ENCODE measurements at places on chromosomes 12 and 14. TPM values are rescaled to one million over a fixed set of nuclear protein-coding genes. Genes with fewer than 3 reads are reported as not detected.

GRCh38 chr14:100693877-100694578 lies 32.7 kb upstream of the DLK1 start:
- H3K27me3 ChIP-seq, result no peaks in the 10 kb centered on the region
- no peaks in the 10 kb centered on the region for H3K36me3 ChIP-seq
- no peak overlapping the region for H3K4me3 ChIP-seq

DNA sequence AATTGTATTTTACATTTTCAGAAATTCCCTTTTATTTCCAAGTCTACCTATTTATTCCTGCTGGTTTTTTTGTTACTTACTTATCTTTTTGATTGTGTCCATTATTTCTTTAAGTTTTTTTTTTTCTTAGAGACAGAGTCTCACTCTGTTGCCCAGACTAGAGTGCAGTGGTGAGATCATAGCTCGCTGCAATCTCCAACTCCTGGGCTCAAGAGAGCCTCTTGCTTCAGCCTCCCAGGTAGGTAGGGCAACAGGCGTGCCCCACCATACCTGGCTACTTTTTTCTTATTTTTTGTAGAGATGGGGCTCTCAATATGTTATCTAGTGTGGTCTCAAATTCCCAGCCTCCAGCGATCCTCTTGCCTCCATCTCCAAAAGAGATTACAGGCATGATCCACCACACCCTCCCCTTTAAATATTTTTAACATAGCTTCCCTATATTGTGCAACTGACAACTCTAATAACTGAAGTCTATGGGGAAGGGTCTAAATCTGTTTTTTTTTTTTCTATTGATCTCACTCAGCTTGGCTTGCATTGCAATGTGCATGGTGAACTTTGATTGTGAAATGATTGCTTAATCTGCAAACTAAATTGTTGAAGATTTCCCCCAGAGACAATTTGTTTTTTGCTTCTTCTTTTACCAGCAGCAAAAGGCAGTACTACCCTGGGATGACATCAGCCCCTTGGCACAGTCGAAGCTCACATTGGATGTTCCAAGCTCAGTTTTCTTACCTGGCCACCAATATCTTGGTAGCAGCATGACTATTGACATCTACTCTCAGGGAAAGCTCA lies 25.7 kb upstream of the COCH start:
- H3K4me3 ChIP-seq, result no peak overlapping the region
- no peak overlapping the region for H3K27ac ChIP-seq
- no peaks in the 10 kb centered on the region for H3K36me3 ChIP-seq
- no peaks in the 10 kb centered on the region for H3K4me1 ChIP-seq
- no peak for DNase-seq
- H3K27me3 ChIP-seq, result no peaks in the 10 kb centered on the region

DNA sequence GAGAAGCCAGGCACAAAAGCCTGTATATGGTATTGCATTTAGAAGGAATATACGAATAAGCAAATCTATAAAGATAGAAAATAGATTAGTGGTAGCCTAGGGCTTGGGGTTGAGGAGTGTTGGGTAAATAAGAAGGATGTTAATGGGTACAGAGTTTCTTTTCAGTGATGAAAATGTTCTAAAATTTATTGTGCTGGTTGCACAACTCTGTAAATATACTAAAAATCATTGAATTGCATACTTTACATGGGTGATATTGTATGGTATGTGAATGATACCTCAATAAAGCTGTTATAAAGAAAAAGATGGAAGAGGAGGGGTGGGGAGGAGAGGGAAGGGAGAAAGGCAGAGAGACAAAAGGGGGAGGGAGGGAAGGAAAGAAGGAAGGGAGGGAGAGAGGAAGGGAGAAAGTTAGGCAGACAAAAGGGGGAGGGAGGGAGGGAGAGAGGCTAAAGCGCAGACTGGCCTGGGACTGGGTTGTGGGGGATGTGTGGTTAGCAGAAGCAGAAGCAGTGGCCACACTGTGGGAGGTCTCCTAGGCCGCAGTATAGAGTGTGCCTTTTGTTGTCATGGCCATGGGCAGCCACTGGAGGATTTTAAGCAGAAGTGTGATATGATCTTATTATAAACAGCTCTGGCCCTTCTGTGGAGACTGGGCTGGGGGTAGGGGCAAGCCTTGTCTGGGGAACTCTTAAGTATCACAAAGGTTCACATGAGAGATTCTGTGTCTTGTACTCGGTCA lies 73.6 kb upstream of the ELK3 start:
- H3K27ac ChIP-seq, result no peak overlapping the region
- no peaks in the 10 kb centered on the region for H3K27me3 ChIP-seq
- DNase-seq, result no peak
- H3K36me3 ChIP-seq, result no peaks in the 10 kb centered on the region
- no peaks in the 10 kb centered on the region for H3K4me1 ChIP-seq

- H3K36me3 ChIP-seq, result no peaks in the 10 kb centered on the region
- H3K4me3 ChIP-seq, result no peak overlapping the region
- no peaks in the 10 kb centered on the region for H3K27me3 ChIP-seq
- no peak for DNase-seq
- H3K4me1 ChIP-seq, result no peaks in the 10 kb centered on the region
- H3K27ac ChIP-seq, result no peak overlapping the region
Observed at GRCh38 chr12:17134315-17134714, 528.4 kb upstream of the LMO3 start.

DNA sequence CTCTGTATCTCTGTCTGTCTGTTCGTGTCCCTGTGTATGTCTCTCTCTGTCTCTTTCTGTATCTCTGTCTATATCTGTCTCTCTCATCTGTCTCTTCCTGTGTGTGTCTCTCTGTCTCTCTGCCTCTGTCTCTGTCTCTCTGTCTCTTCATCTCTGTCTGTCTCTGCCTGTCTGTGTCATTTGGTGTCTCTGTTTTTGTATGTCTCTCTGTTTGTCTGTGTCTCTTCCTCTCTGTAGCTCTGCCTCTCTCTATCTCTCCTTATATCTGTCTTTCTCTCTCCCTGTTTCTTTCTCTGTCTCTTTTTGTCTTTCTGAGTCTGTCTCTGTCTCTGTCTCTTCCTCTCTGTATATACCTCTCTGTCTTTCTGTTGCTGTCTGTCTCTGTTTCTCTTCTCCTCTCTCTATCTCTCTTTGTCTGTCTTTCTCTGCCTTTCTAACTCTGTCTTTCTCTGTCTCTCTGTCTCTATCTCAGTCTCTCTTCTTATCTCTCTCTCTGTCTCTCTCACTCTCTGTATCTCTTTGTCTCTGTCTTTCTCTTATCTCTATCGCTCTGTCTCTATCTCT lies 50.2 kb downstream of the TMEM121 start:
- H3K36me3 ChIP-seq, result no peaks in the 10 kb centered on the region
- DNase-seq, result no peak
- H3K27ac ChIP-seq, result no peak overlapping the region
- no peaks in the 10 kb centered on the region for H3K27me3 ChIP-seq

DNA sequence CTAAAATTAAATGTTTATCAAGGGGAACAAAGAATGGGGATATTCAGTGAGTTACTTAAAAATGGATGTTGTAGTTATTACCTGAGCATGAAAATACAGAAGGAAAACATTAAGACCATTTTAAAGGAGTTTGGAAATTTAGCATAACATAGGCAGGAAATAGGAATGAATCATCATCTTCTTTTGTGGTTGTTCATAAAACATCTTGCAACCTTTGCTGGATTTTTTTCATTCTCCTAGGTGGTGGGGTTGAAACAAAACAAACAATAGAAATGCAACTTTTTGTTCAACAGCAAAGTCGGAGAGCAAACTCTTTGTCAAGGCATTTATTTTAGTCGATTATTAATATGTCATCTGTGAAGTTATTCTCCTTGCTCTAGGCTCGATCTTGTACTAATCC lies 275.1 kb downstream of the IPO8 start:
- H3K27me3 ChIP-seq, result no peaks in the 10 kb centered on the region
- H3K4me3 ChIP-seq, result no peak overlapping the region
- no peaks in the 10 kb centered on the region for H3K36me3 ChIP-seq

- H3K36me3 ChIP-seq, result no peaks in the 10 kb centered on the region
Observed at GRCh38 chr12:86931714-86932113, 675.5 kb upstream of the MGAT4C start.

- H3K36me3 ChIP-seq, result no peaks in the 10 kb centered on the region
- H3K4me3 ChIP-seq, result no peak overlapping the region
- H3K4me1 ChIP-seq, result no peaks in the 10 kb centered on the region
- H3K27ac ChIP-seq, result no peak overlapping the region
Observed at GRCh38 chr14:93532541-93532940, 101.8 kb downstream of the UNC79 start.

- no peaks in the 10 kb centered on the region for H3K27me3 ChIP-seq
- no peak overlapping the region for H3K4me3 ChIP-seq
- peaks cover 7% of the 10 kb centered on the region for H3K4me1 ChIP-seq
- H3K36me3 ChIP-seq, result no peaks in the 10 kb centered on the region
- no peak for DNase-seq
- H3K27ac ChIP-seq, result no peak overlapping the region
Observed at GRCh38 chr12:2586156-2587038, 208.4 kb upstream of the FKBP4 start.

GRCh38 chr12:25251769-25252168 lies 1.0 kb upstream of the KRAS start:
- H3K4me1 ChIP-seq, result peaks cover 3% of the 10 kb centered on the region
- H3K27ac ChIP-seq, result peak overlapping the region; percentile 96
- DNase-seq, result no peak
- H3K4me3 ChIP-seq, result no peak overlapping the region
- H3K27me3 ChIP-seq, result no peaks in the 10 kb centered on the region
- no peaks in the 10 kb centered on the region for H3K36me3 ChIP-seq

- peak within 1 kb of the TSS; percentile 95 for H3K27ac ChIP-seq
- H3K27me3 ChIP-seq, result no peaks in the 10 kb centered on the region
- peak within 1 kb of the TSS; percentile 81 for H3K4me3 ChIP-seq
Observed at GRCh38 chr12:48788854-48789775, at the start of gene ADCY6. Gene ADCY6 (minus strand): TSS chr12:48789089. CDS start chr12:48783434, 5,655 bp downstream.

- H3K27me3 ChIP-seq, result no peaks in the 10 kb centered on the region
- H3K27ac ChIP-seq, result no peak overlapping the region
- DNase-seq, result no peak
- H3K4me1 ChIP-seq, result no peaks in the 10 kb centered on the region
Observed at GRCh38 chr14:23935158-23935557, 18.4 kb upstream of the DHRS4 start.

DNA sequence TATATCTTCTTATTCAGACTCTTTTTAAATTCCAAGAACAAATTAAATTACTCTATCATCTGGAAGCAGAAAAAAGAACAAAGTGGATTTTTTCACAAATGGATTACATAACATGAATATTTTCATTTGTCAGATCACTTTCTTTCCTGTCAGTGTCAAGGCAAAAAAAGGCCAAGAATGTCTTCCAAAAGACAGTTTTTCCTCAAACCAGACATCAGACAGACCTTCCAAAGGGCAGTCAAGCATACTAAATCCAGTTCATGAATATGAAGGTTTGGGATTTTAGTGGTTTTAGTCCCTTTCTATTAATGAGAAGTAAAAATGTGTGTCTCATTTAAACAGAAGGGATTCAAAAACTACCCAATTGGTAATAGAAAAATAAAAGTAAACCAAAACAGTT lies 336.0 kb downstream of the CEP128 start:
- H3K4me1 ChIP-seq, result no peaks in the 10 kb centered on the region
- H3K4me3 ChIP-seq, result no peak overlapping the region
- H3K27me3 ChIP-seq, result no peaks in the 10 kb centered on the region
- DNase-seq, result no peak
- no peaks in the 10 kb centered on the region for H3K36me3 ChIP-seq
- H3K27ac ChIP-seq, result no peak overlapping the region

GRCh38 chr12:18737819-18738218 lies at the start of the genes CAPZA3 and PLCZ1:
Gene CAPZA3 (plus strand): TSS chr12:18738119. CDS start chr12:18738269, 150 bp downstream.
Gene PLCZ1 (minus strand): TSS chr12:18738012. CDS start chr12:18737371, 641 bp downstream.
- H3K27me3 ChIP-seq, result no peaks in the 10 kb centered on the region
- no peak within 1 kb of the TSS for H3K27ac ChIP-seq
- H3K4me3 ChIP-seq, result no peak within 1 kb of the TSS
- no peaks in the 10 kb centered on the region for H3K4me1 ChIP-seq

- DNase-seq, result no peak
- no peaks in the 10 kb centered on the region for H3K36me3 ChIP-seq
- no peak overlapping the region for H3K4me3 ChIP-seq
- no peaks in the 10 kb centered on the region for H3K4me1 ChIP-seq
- H3K27me3 ChIP-seq, result no peaks in the 10 kb centered on the region
Observed at GRCh38 chr14:92632546-92633273, 115.7 kb downstream of the LGMN start.

DNA sequence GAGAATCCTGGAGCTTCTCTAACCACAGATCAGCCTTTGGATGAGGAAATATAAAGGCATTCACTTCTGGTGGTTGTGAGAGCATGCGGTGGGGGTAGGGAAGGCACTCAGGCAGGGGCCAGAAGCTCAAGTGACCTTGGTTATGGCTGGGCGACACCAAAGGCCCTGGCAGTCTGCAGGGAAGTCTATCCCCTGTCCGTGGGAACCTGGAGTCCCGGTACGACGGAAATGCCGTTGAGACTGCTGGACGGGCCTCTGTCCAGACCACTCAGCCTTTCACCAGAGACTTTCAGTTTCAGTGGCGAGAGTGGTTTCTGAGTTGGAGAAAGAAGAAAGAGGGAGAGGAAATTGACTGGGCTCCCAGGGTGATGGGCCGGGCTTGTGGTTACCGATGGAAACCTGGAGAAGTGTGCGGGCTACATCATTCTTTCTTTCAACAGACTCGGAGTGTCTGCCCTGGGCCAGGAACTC lies 20.9 kb downstream of the ISCA2 start:
- H3K27me3 ChIP-seq, result no peaks in the 10 kb centered on the region
- no peak overlapping the region for H3K4me3 ChIP-seq
- no peaks in the 10 kb centered on the region for H3K36me3 ChIP-seq
- no peaks in the 10 kb centered on the region for H3K4me1 ChIP-seq
- no peak for DNase-seq

GRCh38 chr12:131281016-131281415 lies 327.3 kb downstream of the ADGRD1 start:
- H3K4me1 ChIP-seq, result no peaks in the 10 kb centered on the region
- H3K4me3 ChIP-seq, result no peak overlapping the region
- H3K36me3 ChIP-seq, result no peaks in the 10 kb centered on the region
- H3K27ac ChIP-seq, result no peak overlapping the region
- no peaks in the 10 kb centered on the region for H3K27me3 ChIP-seq

GRCh38 chr12:62722971-62723680 lies 211.8 kb downstream of the PPM1H start:
- DNase-seq, result no peak
- H3K27me3 ChIP-seq, result no peaks in the 10 kb centered on the region
- H3K36me3 ChIP-seq, result no peaks in the 10 kb centered on the region

- no peaks in the 10 kb centered on the region for H3K27me3 ChIP-seq
- no peak overlapping the region for H3K4me3 ChIP-seq
- DNase-seq, result no peak
- H3K27ac ChIP-seq, result no peak overlapping the region
- H3K4me1 ChIP-seq, result no peaks in the 10 kb centered on the region
- H3K36me3 ChIP-seq, result no peaks in the 10 kb centered on the region
Observed at GRCh38 chr12:16920451-16920850, 314.5 kb upstream of the LMO3 start.

The MYF5 gene
- not detected for total RNA-seq

The FRMD6 gene
- total RNA-seq, result 120 TPM

The SLC39A5 gene
- 1.8 TPM for total RNA-seq

The PIWIL1 gene
- not detected for total RNA-seq

The GUCY2C gene
- total RNA-seq, result not detected

The DHH gene
- total RNA-seq, result 1.5 TPM

The POTEG gene
- not detected for total RNA-seq

The STYK1 gene
- total RNA-seq, result not detected

The TAS2R8 gene
- total RNA-seq, result not detected

The SLC16A7 gene
- total RNA-seq, result 32.4 TPM

The MEG3 gene
- total RNA-seq, result 43.3 TPM

The PTPRQ gene
- 1.3 TPM for total RNA-seq

The TAS2R50 gene
- not detected for total RNA-seq
